IMR-90 (cell line): ENCODE measurements at places on chromosomes 2 and 18. TPM values are rescaled to one million over a fixed set of nuclear protein-coding genes. Genes with fewer than 3 reads are reported as not detected.

GRCh38 chr2:191845876-191846514, 893 bp downstream of the CAVIN2 start:
- DNase-seq, result no peak

GRCh38 chr2:230155359-230155758, 64.4 kb downstream of the SP110 start:
- no peak for DNase-seq

The STPG4 gene
- total RNA-seq, result 0.18 and 0.28 TPM in 2 replicates

- peak; percentile 36 for DNase-seq
Observed at GRCh38 chr2:108364676-108365297, 13.0 kb upstream of the SULT1C4 start.

DNA sequence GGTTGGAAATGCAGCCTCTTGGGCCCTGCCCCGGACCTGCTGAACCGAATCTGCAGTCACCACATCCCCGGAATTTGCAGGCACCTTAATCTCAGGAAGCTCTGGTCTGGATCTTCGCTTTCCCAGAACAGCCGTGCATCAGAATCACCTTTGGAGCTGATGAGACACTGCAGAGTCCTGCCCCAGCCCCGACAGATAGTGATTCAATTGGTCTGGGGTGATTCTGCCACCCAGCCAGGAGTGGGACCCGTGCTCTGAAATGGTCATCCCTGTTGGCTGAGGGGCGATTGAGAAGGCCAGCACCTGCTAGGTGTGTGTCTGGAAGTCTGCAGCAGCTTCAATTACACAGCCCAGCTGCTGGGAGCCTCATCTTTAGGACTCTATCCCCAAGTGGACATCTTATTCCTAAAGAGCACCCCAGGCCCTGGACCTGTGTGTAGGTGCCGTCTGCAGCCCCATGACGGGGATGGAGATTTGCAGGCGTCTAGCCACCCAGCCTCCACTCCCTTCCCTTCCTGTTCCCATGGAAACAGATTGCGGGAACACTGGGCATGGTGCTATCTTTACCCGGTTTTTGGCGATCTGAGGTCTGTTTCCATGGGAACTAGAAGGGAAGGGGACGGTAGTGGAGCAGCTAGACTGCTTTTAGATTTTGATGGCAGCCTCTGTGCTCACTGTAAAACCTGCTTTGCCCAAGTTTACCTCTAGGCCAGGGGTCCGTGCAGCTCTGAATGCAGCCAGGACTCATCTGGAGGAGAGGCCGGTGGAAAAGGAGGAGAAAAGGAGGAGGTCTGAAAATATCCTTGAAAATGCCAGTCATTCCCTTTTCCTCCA, 156.1 kb downstream of the LDLRAD4 start:
- no peak for DNase-seq

DNA sequence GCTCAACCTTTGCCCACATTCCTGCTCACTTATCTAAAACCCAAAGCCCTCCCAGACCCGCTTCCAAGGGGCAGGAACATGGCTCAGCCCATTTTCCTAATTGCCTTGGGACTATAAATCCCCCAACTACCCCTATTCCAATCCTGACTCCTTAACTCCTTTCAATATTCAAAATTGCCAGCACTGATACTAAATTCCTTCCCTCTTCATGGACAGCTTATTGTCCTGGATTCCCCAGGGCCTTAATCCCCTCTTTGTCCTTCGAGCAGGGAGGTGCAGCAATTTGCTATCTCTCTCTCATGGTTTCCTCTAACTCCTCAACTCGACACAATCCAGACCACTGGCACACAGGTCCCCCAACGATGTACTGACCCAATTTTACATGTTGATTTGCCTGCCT, 99.1 kb downstream of the SLC25A12 start:
- no peak for DNase-seq

- no peak for DNase-seq
Observed at GRCh38 chr18:48356909-48357631, 52.1 kb downstream of the ZBTB7C start.

GRCh38 chr2:188693771-188694170, 280.4 kb upstream of the COL3A1 start:
- no peak for DNase-seq

DNA sequence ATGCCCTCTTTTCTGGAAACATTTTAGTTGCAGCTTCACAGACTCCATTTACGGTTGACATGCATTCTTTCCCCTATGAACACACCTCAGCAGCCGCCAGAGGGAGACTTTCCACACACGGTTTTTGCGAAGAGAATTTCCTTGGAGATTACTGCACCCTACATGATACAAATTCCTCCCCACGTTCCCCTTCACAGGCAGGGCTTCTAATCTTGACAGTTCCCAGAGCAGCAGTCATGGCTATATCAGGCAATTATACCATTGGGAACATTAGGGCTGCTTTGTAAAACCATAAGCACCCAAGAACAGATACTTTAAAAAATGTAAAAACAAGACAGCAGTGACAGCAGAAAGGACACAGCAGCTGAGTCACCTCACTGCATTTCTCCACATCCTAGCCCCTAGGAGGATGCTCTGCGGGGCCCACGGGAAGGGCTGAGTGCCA, 253.8 kb downstream of the TGIF1 start:
- peak; percentile 73 for DNase-seq

The PGAP1 gene
- 5.7 and 6.7 TPM in 2 replicates for total RNA-seq

DNA sequence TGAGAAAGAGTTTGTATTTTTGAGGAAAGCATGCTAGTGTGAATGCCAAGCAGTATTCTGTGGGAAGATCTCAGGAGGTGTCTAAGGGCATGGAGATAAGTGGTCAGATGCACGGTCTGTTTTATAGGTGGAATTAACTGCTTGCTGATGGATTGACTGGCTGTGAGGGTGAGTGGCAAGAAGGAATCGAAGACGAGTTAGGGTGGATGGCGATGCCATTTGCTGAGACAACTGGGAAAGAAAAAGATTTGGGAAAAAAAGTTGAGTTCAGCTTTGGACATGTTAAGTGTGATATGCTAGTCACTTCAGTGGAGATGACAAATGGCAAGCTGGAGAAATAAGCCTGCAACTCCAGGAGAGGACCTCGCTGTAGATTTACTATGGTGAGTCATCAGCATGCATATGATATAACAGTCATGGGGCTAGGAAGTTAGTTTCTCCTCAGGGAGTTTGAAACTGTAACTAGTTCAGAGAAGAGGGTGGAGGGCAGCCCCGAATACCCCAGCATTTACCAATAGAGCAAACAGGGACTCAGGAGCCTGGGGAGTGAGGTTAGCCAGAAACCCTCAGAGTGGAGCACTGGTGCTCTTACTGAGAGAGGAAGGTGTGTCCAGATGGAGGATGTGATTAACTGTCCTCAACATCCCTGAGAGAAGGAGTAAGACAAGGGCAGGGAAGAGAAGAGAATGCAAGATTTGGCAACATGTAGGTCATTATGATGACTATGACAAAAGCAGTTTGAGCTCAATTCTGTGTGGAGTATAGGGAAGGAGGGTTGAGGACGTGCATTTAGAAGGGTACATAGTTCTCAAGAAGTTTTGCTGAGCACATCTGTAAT, 2.0 kb upstream of the HK2 start:
- DNase-seq, result peak; percentile 62

The SCYGR5 gene
- not detected in 2 replicates for total RNA-seq

GRCh38 chr2:102940684-102941083, 178.9 kb downstream of the TMEM182 start:
- no peak for DNase-seq

GRCh38 chr2:8378016-8378810, 303.6 kb upstream of the ID2 start:
- DNase-seq, result no peak

- DNase-seq, result peak; percentile 23
Observed at GRCh38 chr2:119849838-119850565, 90.3 kb downstream of the PTPN4 start.

GRCh38 chr2:173656086-173656485, 301.4 kb downstream of the CDCA7 start:
- no peak for DNase-seq

GRCh38 chr2:39546937-39547336, 109.9 kb upstream of the MAP4K3 start:
- peak; percentile 42 for DNase-seq

- DNase-seq, result peak; percentile 2
Observed at GRCh38 chr2:21258082-21258481, 134.3 kb downstream of the TDRD15 start.

DNA sequence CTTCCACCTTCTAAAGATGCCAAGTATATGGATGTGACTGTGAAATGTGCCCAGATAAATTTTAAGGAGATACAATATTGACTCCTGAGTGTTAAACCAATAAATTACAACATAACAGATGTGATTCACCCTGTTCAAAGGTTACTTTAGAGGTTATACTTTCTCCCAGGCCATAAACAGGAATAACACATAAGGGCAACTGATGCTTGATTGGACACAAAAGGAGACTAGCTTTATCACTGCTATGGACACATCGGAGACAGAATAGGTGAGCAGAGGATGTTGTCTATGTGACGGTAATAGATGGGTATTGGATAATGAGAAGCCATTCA, 31.9 kb upstream of the SLC25A52 start:
- DNase-seq, result no peak

- DNase-seq, result no peak
Observed at GRCh38 chr18:1965016-1965415, 606.3 kb downstream of the METTL4 start.

DNA sequence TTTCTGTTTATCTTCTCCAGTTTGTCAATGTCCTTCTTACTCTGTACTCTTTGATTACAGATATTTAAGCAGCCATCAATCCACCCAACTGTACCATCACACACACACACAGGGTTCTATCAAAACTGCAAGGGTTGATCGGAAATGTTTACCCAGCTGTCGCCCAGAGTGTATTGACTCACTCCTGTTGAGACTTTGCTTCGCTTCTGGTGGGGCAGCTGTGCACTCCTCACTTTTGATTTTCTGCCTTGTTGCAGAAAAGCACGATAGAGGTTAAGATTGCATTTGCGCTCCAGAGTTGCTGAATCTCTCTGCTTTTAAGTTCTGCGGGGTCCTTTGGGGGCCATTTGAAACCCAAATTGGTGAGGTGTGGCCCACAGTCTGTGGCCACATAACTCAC, 216.2 kb downstream of the SETBP1 start:
- DNase-seq, result no peak

The SFT2D3 gene
- 2.5 and 3.9 TPM in 2 replicates for total RNA-seq

The LPIN1 gene
- total RNA-seq, result 21.3 and 21.7 TPM in 2 replicates

DNA sequence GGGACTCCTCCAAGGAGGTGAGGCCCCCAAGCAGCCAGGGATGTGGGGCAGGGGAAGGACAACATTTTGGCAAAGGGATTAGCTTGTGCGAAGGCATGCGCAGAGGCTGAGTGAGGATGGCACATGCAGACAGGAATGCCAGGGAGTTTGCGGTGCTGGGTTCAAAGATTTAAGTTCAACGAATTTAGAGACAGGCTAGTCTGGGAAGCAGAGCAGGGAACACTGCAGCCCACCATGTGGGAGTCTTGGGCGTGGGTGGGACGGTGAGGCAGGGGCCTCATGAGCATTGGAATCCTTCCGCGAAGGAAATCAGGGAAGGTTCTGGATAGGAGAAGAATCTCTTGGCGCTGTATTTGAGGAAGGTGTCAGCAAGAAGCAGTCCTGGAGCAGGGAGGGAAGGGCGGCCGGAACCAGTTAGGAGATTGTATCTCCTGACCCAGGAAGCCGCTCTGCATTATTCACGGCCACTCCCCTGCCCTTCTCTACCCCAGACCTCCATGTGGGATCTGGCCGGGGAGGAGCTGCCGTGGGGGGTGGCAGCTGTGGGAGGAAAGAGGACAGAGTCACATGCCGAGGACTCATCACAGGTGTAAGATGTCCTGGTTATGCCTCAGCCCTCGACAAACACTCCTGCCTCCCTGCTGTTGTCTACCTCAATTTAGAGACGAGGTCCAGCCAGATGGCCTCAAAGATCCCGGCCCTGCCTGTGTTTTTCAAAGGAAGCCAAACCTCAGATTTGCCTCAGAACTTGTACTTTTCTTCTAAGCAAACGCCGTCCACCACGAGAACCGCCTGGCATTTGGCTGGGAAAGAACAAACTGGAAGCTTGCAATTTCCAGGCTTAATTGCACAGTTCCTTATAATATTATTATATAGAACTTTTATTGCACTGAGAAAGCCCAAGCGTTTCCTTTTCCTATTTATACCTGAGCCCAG, 123.7 kb upstream of the SMAD2 start:
- no peak for DNase-seq

DNA sequence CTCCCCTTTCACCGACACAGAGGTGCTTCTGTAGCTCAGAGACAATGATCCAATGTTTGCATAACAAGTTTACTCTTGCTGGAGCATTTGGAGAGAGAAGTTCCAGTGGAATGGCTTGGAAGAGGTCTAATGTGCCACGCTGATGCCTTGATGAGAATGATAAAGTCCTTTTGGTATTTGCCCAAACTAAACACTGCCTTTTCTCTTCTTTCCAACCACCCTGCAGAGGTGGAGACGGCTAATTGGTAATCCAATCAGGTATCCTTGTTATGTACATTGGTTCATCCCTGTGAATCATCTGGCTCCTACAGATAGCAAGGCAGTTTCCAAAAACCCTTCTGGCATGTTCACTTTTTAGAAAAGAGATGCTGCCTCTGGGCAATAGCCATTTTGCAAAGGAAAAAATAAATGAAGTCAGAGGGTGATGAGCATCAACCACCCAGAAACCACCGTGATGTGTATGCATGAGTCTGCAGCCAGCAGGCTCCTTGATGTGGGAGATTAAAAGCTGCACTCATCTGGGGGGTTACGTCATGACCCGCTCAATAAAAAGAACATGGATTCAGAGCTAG, 40.6 kb downstream of the KIAA2012 start:
- peak; percentile 45 for DNase-seq

The IL1R2 gene
- not detected in 2 replicates for total RNA-seq

DNA sequence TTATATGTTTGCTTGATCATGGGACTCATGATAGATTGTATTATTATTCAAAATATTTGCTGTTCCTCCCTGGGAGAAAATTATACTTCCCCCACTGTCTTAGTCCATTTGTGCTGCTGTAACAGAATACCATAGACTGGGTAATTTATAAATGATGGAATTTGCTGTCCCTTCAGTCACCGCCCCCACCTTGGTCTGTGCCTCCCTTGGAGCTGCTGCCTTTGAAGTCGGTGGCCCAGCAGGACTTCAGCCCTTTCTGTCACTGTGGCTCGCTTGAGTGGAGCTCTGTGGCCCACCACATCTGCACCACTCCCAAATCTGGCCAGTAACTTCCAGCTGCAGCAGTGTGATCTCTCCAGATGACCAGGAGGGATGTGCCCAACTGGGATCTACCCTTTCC, 200.8 kb downstream of the AGPS start:
- no peak for DNase-seq

- DNase-seq, result no peak
Observed at GRCh38 chr2:31989946-31990345, 20.9 kb downstream of the MEMO1 start.

GRCh38 chr2:150341982-150342680, 145.3 kb downstream of the RND3 start:
- DNase-seq, result no peak

The GDF7 gene
- total RNA-seq, result under 0.01 TPM in 2 replicates

GRCh38 chr2:230627806-230628724, 84.6 kb upstream of the CAB39 start:
- peak; percentile 78 for DNase-seq

GRCh38 chr2:119735565-119735964, 24.2 kb upstream of the PTPN4 start:
- DNase-seq, result no peak

GRCh38 chr2:239778042-239778851, 246.9 kb downstream of the NDUFA10 start:
- DNase-seq, result no peak
